ENCODE measurements at places on chromosomes 7 and 10.

- DNase-seq, result no peak
Observed at GRCh38 chr7:7761974-7762779, 43.8 kb upstream of the RPA3 start.

DNA sequence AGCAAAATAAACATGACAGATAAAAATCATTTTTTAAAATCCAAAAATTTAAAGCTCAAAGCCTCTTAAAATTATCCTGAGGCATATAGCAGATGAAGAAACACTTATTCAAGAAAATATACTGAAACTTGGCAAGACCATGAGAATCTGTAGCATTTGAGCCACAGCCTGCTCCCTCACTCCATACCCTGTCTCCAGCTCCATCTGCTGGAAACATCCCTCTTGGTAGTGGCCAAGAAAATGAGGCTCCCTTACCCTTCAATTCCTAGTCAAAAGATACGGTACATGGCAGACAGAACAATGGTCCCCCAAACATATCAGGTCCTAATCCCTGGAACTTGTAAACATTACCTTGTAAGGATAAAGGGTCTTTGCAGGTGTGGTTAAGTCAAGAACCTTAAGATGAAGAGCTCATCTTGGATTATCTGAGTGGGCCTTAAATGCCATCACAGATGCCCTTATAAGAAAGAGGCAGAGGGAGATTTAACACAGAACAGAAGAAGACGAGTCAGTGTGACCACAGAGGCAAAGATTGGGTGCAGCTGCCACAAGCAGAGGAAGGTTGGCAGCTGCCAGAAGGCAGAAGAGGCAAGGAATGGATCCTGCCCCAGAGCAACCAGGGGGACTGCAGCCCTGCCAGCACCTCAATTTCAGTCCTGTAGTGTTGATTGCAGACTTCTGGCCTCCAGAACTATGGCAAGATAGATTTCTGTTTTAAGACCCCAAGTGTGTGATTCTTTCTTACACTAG is 149.4 kb downstream of the ZNF248 start:
- no peak for DNase-seq

- no peak for DNase-seq
Observed at GRCh38 chr7:52920977-52921376, 114.5 kb upstream of the POM121L12 start.

DNA sequence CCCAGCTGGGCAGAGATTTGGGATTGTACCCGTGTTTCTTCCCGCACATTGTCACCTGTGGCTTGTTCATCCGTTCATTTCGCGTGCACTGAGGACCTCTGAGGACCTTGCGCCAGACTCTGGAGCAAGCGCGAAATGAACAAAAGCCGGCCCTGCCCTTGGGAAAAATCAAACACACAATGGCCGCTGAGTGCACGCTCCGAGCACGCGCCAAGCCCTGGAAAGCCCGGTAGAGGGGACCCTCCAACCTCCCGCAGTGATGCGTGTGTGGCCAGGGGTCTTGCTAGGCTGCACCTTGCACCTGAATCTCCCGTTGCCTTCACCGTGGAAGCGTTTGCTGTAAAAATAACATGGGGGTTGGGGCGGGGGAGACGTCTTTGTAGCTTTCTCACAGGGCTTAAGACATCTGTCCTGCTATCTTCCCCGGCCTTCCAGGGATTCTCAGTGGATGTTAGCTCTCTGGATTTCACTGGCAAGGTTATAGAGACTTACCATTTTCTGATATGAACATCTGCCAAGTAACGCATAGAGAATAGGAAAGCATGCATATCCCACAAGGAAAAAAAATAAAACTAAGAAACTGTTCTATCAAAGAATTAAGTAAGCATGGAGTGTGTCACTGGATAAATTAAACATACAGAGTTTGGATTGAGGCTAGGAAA is 37.3 kb downstream of the ZNF777 start:
- no peak for DNase-seq

GRCh38 chr10:62284221-62284620 is 15.6 kb upstream of the RTKN2 start:
- no peak for DNase-seq

GRCh38 chr7:65230231-65230630 is 143.4 kb upstream of the ZNF92 start:
- no peak for DNase-seq

- no peak for DNase-seq
Observed at GRCh38 chr7:1651031-1651446, 19.0 kb upstream of the ELFN1 start.

DNA sequence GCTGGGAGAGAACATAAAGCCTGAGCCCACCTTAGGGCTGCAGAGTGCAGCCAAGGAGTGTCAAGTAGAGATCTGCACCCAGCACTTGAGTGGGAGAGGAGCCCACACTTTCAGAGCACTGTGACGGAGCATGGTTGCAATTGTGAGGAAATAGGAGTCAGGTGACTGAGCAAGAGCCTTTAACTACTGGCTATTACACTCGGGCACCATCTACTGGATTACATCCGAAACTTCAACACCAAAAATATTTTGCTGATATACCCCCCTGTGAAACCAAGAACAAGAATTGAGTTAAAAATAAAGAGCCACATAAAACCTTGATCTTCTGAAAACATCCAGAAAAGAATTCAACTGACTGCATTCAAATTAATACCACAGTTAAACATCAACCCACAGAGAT is 657.9 kb downstream of the NXPH1 start:
- no peak for DNase-seq

DNA sequence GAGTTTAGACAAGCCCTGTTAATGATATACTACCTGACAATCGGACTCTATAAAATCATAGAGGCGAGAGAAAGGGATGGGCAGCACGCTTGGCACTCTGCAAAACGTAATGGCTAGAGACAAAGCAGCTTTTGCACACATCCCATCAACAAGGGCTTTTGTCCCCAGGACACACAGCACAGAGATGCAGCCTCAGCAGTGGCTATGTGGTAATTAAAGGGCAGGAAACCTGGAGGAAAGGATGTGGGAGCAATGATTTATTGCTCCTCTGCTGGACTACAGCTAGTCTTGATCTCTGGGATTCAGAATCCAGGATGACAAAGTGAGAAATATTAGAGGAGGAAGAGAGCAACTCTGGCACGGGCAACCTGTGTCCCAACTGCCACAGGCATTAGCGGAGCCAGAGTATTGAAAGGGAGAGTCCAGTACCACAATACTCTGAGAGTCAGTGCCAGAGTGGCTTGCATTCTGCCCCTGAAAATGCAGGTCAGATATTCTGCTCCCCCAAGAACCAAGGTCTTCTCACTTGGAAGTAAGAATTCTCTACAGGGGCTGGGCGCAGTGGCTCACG is 96.5 kb downstream of the ARMH3 start:
- DNase-seq, result peak; percentile 8

DNA sequence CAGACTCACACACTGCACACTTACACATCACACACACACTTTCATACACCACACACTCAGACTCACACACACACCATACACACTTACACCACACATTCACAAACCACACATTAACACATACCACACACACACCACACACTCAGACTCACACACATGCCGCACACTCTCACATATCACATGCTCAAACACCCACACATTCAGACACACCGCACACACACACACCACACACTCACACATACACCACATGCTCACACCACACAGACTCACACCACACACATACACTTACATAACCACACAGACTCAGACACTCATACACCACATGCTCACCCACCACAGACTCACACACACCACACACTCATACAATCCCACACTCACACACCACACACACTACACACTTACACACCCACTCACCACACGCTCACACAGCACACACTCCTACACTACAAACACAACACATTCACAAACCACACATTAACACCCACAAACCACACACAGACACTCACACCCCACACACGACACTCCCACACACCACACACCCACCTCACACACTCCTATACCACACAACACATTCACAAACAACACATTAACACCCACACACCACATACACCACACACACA is 125.4 kb downstream of the EVX1 start:
- DNase-seq, result no peak

DNA sequence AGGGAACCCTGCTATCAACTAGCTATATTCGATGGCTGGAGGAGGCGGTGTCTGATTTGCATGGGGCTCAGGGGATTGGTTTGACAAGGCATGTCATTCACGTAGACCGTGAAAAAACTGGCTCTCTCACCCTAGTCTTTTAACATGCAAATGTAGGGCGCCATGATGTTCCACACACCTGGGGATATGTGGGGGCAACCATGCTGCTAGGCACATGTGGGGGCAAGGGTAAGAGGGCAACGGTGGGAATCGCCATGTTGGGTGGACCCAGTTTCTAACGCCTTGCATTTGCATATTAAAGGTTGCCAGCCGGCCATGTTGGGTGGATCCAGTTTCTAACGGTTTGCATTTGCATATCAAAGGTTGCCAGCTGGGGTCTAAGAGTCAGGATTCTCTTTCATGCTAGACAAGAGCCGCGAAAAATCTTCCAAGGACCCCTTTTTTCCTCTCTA is 419.2 kb upstream of the NFE2L3 start:
- no peak for DNase-seq

DNA sequence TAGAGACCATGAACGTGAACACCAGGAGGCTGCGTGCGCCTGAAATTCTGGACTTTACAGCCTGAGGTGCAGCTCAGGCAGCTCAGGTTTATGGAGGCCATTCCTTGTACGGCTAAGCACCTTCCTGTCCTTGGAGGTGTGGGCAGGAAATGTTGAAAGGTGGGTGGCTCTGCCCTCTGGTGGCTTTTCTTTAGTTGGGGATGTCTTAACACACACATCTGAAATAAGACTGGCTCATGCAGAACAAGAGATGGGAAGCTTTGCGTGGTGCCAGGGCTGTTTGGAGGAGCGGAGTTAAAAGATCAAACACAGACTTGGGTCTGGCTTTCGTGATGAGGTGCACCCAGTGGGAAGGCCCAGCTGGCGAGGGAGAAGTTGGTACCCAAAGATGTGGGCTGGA is 64.1 kb downstream of the DOCK1 start:
- DNase-seq, result no peak

GRCh38 chr10:72567889-72568640 is 57.8 kb downstream of the MICU1 start:
- DNase-seq, result peak; percentile 1

- DNase-seq, result no peak
Observed at GRCh38 chr10:123257904-123258456, 103.8 kb downstream of the BUB3 start.

GRCh38 chr10:43852149-43852548 is 203.5 kb upstream of the ZNF32 start:
- no peak for DNase-seq

GRCh38 chr7:104950754-104951153 is 63.3 kb upstream of the KMT2E start:
- DNase-seq, result no peak

DNA sequence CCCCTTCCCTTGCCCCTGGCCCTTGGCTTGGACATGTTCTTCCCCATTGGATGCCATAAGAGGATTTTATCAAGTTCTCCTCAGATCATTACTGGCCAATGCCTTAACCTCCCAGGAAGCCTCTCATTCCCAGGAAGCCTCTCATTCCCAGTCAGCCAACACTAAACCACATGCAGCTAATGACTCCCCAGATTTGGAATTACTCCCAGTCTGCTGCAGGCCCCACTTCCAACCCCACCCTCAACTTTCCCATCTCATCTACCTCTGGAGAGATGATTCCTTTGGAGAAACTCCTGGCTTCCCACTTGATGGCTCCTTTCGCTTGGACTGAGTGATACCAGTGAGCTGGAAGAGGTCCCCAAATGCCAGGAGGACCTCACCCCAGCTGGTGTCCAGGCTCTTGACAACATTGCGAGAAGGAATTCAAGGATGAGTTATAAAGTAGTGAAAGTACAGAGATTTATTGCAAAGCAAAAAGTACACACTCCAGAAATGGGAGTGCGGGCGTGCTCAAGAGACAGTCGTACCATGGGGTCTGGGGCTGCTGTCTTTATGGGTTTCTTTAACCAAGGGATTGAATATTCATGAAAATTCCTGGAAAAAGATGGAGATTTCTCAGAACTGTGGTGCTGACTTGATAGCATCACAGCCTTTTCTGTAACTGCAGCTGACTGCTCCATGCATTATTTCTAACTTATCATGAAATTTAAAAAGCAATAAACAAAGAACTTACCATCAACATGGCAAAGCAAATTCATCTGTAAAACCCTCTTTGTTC is 117.2 kb upstream of the ADCY1 start:
- no peak for DNase-seq

DNA sequence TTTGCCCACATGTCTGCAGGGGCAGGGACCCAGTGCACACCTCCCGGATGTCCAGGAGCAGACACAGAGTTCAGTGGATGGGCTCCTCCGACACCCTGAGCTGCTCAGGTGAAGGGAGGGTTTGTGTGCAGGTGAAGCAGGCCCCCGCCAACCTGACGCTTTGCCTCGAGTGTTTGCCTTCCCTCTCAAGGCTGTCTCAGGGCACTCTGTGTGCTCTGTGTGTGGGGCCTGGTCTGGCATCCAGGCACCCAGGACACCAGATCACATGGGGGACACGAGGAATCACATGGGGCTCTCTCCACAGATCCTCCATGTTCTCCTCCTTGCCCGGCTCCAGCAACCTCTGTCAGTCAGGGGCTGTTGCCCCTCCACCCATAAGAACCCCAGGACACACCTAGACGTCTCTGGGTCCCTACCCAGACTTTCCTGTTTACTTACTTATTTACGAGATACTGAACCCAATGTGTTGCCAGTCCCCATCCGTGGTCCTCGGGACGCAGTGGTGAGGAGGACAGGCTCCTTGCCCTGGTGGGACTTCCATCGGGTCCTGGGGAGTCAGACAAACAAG is 99.5 kb downstream of the HTR5A start:
- DNase-seq, result no peak

Measured in NCI-H2081 (cell line).